ENCODE measurements at places on chromosomes 2 and 18.
A peak's percentile ranks its signal among the peaks of the same experiment; 100 is the strongest.

DNA sequence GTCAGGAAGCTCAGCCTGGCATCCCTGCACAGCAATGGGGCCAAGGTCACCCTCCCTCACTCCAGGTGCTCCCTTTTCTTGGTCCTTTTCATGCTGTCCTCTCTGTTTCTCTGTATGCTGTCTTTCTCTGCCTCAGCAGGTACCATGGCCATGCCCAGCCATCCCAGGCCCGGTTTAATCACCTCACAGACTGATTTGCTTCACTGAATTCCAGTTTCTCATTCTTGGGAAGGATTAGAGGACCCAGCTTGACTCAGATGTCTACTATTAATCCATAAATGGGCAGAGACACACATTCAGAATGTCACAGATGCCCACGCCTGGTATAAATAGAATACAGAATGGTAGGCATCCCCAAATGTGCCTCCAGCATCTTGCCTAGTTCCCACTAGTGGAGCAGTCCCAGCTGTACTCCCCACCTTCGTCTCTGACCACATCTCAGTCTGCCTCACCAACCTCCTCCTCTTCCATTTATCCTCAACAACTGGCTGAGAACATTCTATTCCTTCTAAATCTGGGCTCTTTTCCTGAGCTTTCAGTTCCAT lies 14.2 kb upstream of the L3MBTL4 start:
- DNase-seq = no peak

DNA sequence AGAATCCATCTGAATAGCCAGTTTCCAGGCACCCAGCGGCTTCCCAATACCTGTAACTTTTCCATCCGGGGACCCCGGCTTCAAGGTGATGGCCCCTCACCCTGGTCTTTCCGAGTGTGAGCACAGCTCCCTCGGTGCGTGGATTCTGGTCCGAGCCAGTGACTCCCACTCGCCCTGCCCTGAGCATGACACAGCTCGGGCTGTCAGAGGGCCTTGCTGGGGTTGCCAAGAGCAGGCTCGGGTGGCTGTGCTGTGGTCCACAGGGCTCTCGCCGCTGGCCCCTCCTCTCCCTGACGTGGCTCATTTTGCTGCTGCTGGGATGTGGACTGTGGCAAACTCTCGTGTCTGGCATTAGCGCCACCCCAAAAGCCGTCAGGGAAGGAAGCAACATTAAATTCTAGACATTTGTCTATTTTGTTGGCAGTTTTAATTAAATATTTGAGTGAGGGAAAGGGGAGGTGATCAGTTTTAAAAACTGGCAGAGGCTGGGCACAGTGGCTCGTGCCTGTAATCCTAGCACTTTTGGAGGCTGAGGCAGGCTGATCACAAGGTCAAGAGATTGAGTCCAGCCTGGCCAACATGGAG lies 5.6 kb upstream of the ESPNL start:
- DNase-seq = no peak

- no peak for DNase-seq
Measured at GRCh38 chr2:31413862-31414550, 536 bp downstream of the XDH start.

DNA sequence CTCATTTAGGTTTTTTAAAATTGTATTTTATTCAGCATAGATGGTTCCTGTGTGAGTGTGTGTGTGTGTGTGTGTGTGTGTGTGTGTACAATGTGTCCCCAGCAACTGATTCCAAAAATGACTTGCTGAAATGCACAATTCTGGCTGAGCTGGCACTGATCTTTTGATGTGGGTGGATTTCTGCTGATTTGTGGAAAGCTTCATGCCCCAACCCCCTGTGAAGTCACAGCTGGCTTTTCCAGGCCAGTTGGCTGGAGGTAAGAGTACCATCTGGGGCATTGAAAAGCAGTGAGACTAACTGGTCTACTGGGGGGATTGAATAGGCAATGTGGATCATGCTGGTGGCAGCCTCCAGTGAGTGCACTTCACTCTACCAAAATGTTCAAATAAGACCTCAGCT lies 187.2 kb downstream of the LRRTM1 start:
- DNase-seq = no peak

- no peak for DNase-seq
Measured at GRCh38 chr2:48264627-48265026, 265.3 kb upstream of the STON1 start.

GRCh38 chr2:110729106-110729505 lies 3.3 kb upstream of the ACOXL start:
- DNase-seq = no peak

- peak; percentile 66 for DNase-seq
Measured at GRCh38 chr2:1627628-1628381, 116.5 kb downstream of the PXDN start.

DNA sequence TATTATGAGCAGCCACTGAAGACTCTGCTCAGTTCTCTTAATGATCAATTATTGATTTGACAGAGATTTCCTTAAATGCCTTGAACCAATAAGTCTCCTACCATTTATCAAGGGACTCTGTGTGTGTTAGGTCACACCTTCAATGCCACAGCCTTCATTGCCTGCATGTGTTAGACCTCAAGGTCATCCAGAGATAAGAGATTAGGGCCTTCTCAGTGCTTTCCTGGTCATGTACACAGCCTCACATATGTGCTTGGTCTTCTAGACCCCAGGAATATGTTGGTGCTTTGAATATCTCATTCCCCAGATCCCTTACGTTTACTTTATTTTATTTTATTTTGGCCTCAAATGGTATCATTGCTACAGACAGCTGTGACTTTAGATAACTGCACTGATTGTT lies 93.0 kb upstream of the CTAGE1 start:
- DNase-seq = no peak

GRCh38 chr2:150427298-150427697 lies 60.2 kb downstream of the RND3 start:
- no peak for DNase-seq

- DNase-seq = no peak
Measured at GRCh38 chr2:128449226-128450061, 130.8 kb upstream of the HS6ST1 start.

- DNase-seq = peak; percentile 23
Measured at GRCh38 chr2:21317131-21317530, 193.4 kb downstream of the TDRD15 start.

DNA sequence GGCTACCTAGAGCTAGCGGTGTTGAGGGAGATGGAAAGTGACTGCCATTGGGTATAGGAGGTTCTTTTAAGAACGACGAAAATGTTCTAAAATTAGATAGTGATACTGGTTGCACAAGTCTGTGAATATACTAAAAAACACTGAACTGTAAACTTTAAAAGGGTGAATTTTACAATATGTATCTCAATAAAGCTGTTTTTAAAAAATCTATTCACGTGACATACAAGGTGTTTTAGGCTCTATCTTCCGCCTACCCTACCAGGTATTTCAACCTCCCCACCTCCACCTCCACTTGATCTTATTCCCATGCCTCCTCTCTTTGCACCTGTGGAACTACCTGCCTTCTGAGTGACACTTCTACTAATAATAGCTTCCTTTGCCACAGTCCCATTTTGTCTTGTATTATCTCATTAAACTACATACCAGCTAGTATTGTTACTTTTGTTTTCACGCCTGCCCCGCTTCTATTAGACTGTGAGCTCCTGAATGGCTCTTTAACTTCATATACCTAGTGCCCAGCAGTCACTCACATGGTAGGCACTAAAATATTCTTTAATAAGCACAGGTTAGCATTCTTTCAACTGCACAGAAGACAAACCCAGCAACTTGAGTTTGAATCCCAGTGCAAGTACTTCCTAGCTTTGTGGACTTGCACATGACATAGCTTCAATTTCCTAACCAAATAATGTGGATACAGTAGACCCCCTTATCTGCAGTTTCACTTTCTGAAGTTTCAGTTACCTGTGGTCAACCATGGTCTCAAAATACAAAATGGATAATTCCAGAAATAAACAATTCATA lies 9.3 kb downstream of the ITSN2 start:
- no peak for DNase-seq

DNA sequence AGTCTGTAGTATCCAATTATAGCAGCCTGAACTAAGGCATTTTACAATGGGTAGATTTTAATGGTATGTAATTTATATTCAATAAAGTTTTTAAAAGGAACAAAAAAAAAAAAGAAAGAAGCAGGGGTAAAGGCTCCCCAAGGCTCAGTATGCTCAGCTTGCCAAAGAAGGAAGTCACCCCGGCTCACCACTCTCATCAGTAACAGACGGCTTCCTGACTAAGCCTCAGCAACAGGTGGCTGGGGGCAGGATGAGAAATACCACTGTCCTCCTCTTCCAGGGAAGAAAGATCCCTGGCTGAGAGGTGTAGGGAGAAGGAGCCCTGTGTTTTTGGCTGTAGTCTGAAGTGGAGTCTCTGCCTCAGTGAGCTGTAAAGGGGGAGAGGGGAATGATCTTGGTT lies 121.2 kb downstream of the ARHGEF4 start:
- DNase-seq = no peak

DNA sequence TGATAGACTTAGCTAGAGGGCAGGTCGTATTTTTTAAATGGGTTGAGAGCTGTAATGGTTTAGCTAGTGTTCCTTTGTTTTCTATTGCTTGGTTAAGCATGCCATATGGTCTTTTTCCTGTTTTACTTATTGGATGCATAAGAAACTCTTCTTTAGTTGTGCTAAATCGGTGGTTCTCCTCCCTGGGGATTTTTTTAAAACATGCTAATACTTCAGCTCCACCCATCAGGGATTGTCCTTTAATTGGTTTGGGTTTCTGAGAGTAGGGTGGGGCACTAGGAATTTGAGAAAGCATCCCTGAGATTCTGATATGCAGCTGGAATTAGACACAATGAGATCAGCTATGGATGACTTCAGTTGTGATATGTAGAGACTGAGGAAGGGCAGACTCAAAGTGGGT lies 497.2 kb downstream of the THSD7B start:
- no peak for DNase-seq

DNA sequence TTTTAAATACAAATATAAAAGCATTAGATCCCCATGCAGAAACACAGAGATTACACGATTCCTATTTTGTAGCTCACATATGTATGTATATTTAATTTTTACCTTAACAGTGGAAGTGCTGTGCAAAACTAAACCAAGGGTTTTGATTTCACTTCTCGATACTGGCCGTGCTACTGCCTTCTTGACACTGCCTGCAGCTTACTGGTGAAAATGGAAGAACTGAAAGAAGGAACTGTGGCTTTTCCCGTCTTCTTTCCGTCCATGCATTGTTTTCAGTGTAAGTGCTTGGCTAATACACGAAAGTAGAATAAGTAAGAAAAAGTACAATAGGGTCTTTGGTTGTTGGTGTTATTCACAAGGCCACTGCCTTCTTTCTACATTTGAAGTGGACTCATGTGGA lies 129.5 kb downstream of the NDUFA10 start:
- no peak for DNase-seq

GRCh38 chr2:179351057-179351456 lies 86.4 kb upstream of the SESTD1 start:
- no peak for DNase-seq

DNA sequence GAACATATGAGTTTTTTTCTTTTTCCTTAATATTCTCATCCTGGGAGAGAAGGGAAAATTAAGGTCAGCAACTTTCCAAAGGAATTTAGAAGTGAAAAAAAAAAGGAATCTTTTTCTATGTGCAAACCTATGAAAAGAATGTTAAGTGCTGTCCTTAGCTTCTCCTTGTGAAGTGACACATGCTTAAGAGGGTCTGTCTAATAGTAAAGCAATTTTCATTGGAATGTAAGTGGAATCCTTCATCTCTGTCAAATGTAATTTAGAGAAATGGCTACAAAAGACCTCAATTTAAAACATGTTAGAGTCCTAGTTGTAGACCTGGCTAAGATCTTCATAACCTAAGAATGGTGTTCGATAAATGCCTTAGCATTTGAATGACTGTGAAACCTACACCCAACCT lies 117.4 kb upstream of the EPB41L3 start:
- DNase-seq = no peak

- DNase-seq = no peak
Measured at GRCh38 chr2:30721241-30721640, 86.0 kb downstream of the CAPN13 start.

GRCh38 chr2:8256905-8257304 lies 425.0 kb upstream of the ID2 start:
- no peak for DNase-seq

GRCh38 chr2:109384308-109385271 lies 229.2 kb downstream of the SEPTIN10 start:
- DNase-seq = no peak

GRCh38 chr2:30711646-30712085 lies 95.6 kb downstream of the CAPN13 start:
- peak; percentile 84 for DNase-seq

- DNase-seq = peak; percentile 21
Measured at GRCh38 chr18:28961669-28962228, 784.8 kb upstream of the CDH2 start.

DNA sequence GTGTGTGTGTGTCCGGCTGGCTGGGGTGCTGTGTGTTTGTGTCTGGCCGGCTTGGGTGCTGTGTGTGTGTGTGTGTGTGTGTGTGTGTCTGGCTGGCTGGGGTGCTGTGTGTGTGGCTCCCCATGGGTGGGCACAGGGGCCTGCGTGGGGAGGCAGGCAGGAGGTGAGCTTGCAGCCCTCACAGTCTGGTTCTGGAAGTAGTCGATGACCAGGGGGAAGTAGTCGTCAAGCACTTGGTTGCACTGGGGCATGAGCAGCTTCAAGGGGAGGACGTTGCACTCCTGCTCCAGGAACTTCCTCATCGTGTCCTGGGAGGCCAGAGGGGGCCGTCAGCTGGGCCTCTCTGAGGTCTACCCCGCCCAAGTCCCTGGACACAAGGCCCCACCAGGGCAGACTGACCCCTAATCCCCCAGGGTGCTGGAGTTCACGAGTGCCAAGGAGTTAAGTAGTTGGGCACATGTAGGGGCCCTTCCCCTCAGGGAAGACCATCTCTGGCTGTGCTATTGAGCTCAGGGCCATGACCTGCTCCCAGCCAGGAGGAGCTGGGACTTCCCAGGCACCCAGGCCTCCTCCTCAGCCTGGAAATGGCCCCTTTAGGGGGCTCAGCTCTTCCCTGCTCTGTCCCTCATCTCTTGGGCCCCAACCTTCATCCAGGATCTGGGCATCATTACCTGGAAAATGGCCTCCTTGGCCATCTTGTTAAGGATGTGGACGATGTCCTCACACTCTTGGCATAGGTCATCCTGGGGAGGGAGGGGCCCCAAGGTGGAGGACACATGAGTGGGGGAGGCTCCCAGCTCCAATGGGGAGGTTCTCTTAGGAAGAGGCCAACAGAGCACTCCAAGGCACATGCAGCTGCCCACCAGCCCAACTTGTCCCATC lies 1.3 kb downstream of the SFTPB start:
- DNase-seq = no peak

All from fibroblast of skin of abdomen (primary cell).